Vagina (tissue), 2 donors: ENCODE measurements at places on chromosomes 4 and X.

DNA sequence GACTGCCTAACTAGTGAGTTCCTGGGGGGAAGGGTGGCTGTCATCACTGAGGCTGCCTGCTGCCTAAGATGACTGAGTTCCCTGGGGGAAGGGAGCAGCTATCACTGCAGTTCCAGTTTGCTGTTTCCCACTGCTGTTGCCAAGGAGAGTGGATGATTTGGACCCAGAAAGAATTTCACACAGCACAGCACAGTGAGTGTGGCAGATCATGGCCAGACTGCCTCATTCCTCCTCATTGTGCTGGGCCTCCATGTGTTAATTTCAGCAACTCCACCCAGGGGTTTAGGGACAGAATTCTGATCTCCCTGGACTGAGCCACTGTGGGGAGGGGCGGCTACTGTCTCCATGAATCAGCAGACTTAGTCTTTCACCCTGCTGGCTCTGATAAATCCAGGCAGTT lies 125.0 kb downstream of the TEX13C start:
- H3K4me3 ChIP-seq = no peak overlapping the region
- DNase-seq = no peak
- H3K36me3 ChIP-seq = no peaks in the 10 kb centered on the region

GRCh38 chr4:168483811-168484210 lies 3.5 kb upstream of the DDX60L start:
- no peaks in the 10 kb centered on the region for H3K36me3 ChIP-seq
- peaks cover 17% of the 10 kb centered on the region for H3K4me1 ChIP-seq
- H3K27ac ChIP-seq = no peak overlapping the region
- no peaks in the 10 kb centered on the region for H3K27me3 ChIP-seq

- no peak overlapping the region for H3K4me3 ChIP-seq
- H3K4me1 ChIP-seq = no peaks in the 10 kb centered on the region
- H3K27ac ChIP-seq = no peak overlapping the region
These were observed 653.2 kb upstream of the GALNT7 start for GRCh38 chr4:172515266-172515879.

DNA sequence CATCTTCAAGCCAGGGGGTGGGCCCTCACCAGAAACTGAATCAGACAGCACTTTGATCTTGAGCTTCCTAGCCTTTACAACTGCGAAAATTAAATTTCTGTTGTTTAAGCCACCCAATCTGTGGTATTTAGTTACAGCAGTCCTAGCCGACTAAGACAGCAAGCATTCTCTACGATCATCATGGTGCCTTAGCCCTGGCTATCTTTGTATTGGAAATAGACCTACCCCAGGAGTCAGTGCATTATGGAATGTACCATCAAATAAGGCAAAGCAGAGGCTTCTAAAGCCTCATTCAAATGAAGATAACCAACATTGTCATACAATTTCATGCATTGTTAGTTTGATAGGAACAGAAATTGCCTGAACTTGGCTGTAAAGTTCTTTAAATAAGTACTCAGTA lies 75.0 kb downstream of the PARM1 start:
- no peaks in the 10 kb centered on the region for H3K36me3 ChIP-seq
- H3K4me1 ChIP-seq = no peaks in the 10 kb centered on the region
- no peak overlapping the region for H3K27ac ChIP-seq
- no peak for DNase-seq

DNA sequence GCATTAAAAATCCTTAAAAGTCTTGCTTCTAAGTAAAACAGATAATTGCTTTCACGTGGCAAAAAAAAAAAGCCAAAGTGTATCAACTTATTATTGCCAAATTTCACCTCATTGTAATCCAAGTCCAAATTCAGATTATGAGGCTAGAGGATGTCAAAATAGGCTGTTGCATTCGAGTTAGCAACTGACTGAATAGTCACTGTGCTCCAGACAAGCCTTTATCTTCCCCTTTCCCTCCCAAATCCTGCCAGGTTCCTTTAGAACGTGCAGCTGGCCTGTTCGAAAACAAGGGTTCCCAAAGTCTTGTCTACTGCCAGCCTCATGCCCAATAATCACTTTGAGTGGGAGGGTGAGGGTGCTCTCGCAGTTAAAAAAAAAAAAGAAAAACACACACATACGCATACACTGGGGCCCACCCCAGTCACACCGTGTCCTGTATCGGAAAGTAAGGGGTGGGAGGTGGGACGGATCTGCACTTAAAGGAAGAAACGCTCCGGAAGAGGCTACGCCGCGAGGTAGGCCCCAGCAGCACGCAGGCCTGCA lies 603 bp downstream of the MAD2L1 start:
- H3K27me3 ChIP-seq = no peaks in the 10 kb centered on the region
- H3K4me1 ChIP-seq = peaks cover 27% of the 10 kb centered on the region
- peak overlapping the region; percentile 66 for H3K4me3 ChIP-seq
- no peak for DNase-seq
- peak overlapping the region; percentile 97 for H3K27ac ChIP-seq
- no peaks in the 10 kb centered on the region for H3K36me3 ChIP-seq
